Nucleus accumbens (tissue), 56 donors: ENCODE measurements at places on chromosomes 2 and 18.

DNA sequence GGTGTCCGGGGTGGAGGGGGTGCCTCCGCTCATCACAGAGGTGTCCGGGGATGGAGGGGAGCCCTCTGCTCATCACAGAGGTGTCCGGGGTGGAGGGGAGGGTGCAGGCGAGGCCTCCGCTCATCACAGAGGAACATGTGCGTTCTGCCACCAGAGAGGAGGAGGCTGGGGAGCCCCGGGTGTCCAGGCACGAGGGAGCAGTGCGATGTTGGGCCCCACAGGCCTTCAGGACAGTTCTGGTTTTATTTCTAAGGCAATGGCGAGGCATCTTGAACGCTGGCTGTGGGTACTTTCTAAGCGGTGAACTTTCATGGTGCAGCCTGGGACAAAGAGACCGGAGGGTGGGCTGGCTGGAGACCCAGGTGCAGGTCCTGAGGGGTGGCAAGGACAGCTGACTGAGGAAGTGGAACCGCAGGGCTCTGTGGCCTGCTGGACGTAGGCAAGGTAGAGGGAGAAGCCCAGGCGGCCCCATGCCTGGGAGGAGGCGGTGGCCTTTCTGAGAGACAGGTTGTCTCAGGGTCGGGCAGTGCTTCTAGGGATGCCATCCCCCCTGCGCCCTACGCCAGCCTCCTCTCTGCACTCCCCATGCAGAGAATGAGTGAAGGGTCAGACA is 196.6 kb upstream of the SALL3 start:
- DNase-seq, result no peak

- DNase-seq, result no peak
Observed at GRCh38 chr2:199336546-199336945, 121.2 kb downstream of the SATB2 start.

DNA sequence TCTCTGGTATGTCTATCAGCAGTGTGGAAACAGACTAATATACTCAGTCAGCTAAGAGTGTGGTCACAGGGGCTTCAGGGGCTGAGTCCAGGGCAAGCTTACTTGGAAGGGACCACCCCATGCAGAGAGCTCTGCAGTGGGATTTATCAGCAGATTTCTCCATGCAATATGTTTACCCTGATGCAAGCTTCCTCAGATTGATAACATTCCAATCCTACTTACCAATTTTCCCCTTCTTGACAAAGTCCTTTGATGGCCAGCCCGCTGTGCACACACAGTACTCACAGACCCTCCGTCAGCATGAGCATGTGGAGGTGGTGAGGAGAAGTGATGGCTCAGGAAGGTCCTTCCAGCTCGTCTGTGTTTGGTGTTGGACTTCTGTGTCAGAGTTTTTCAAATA is 51.8 kb downstream of the SH3RF3 start:
- no peak for DNase-seq

GRCh38 chr2:149314687-149315086 is 15.7 kb upstream of the LYPD6 start:
- no peak for DNase-seq

DNA sequence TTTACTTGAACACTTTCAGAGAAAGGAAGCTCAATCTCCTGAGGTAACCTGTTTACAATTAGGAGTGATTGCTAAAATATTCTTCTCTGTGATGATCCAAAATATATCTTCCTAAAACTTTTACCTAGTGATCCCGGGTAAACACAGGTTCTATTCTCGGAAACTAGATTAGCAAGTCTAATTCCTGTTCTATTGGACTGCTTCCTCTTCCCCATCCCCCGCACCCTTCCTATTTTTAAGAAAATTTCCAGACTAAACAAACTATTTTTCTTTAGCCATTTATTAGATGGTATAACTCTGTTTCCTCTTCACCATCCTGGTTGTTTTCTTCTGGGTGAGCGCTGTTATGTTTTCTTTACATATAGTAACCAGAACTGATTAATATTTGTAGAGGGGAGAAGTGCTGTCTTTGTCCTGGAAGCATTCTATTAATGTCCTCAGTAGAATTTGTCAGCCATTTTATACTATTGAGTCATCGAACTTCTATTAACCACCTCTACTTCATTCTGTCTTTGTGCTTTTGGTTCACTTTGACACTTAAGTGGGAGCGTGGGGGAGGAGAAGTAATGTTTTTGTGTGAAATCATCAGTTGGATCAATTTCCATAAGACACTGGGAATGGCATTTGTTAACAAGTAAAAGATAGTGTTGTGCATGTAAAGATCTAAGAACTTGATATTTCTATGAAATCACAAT is 31.8 kb downstream of the CREB1 start:
- DNase-seq, result no peak

DNA sequence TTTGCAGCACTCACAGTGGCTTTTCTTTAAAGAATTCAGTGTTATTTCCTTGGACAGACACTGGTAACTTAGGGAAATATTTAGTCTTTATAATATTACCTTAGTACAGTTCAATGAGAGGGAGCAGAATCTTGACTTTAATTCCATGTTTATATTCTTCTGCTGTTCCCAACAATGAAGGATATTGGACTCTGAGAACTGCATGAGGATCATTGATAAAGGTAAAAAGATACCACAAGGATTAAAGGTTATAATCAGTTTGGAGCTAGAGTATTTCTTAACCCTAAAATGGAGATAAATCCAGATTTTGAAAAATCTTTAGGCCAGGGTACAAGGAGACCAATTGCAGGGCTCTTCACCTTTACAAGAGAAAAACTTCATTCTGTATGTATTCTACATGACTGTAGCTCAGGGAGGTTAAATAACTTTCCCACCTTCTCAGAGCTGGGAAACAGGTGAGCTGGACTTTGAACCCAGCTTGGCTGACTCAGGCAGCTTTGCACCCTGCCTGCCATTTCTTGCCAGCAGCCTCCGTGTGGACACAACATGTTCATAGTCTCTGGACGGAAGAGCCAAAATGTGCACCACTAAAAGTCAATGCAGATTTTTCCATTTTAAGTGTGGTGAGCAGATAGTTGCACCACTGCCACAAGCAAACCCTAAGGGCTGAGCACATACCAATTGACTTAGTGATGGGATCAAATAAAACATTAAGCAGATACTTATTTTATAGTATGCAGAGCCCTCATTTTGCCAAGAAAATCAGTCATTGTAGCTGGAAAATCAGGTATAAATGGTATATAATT is 26.7 kb downstream of the UPP2 start:
- DNase-seq, result no peak

- no peak for DNase-seq
Observed at GRCh38 chr2:154240921-154241379, 369.2 kb downstream of the GALNT13 start.

DNA sequence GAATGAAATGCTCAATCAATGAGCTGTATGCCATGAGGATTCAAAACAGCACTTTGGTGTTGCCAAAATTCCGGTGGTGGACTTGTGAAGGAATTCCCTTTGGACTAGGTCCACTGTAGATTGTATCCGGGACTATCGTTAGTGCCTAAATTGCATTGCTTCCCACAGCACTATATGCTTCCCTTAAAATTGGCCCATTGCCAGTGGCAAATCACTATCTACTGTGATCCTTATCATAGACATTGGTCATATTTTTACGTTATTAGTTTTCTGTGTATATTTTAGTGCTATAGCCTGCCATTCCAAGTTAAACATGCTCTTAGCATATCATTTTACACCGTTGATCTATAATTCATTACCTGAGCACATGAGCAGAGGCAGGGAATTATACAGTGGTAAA is 1.7 kb downstream of the PJVK start:
- no peak for DNase-seq

GRCh38 chr2:98902209-98903063 is 33.6 kb downstream of the CRACDL start:
- DNase-seq, result no peak

DNA sequence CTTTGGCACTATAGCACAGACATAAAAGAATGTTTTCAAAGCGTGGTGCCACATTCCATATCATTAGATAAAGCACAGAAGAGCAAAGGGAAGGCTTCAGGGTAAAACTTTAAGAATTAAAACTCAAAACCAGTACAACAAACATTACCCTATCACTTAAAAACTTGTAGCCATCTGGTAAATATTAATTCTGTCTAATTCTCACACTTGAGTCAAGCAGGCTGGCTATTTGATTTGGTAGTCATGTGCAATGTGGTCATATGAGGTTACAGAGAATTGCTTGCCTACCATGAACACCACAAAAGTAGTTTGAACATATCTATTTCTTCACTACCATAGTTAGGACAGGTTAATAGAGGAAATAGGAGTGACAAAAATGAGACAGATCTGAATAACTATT is 244.9 kb downstream of the IRS1 start:
- no peak for DNase-seq

GRCh38 chr2:129778584-129778877 is 200.9 kb upstream of the RAB6C start:
- DNase-seq, result no peak

DNA sequence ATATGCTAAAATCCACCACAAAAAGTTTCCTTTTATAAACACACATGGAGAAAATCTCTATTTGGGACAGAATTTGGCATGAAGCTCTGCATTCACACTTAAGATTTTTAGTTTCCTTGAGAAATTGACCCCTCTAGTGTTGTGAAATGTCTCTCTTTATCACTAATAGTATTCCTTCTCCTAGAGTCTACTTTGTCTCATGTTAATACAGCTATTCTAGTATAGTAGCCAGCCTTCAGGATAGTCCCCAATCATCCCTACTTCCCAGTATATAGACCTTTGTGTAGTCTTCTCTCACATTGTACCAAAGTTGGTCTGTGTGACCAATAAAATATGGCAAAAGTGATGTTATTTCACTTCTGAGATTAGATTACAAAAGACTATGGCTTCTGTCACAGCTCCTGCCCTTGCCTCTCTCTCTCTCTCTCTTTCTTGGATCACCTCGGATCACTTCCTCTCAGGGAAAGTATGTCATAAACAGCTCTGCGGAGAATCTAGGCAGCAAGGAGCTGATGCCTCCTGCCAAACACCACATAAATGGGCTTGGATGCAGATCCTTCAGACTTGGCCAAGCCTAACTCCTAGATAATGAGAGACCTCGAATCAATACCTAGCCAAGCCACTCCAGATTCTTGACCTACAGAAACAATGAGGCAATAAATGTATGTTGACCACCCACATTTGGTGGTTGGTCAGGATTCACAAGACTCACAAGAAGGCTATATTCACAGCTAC is 59.7 kb upstream of the NABP1 start:
- DNase-seq, result no peak

- DNase-seq, result no peak
Observed at GRCh38 chr2:241035818-241036396, 37.5 kb downstream of the SNED1 start.

GRCh38 chr2:161077367-161078210 is 82.6 kb upstream of the TANK start:
- no peak for DNase-seq

- DNase-seq, result no peak
Observed at GRCh38 chr2:105812180-105813044, 67.7 kb downstream of the NCK2 start.

- no peak for DNase-seq
Observed at GRCh38 chr18:9319333-9319732, 15.2 kb upstream of the TWSG1 start.

DNA sequence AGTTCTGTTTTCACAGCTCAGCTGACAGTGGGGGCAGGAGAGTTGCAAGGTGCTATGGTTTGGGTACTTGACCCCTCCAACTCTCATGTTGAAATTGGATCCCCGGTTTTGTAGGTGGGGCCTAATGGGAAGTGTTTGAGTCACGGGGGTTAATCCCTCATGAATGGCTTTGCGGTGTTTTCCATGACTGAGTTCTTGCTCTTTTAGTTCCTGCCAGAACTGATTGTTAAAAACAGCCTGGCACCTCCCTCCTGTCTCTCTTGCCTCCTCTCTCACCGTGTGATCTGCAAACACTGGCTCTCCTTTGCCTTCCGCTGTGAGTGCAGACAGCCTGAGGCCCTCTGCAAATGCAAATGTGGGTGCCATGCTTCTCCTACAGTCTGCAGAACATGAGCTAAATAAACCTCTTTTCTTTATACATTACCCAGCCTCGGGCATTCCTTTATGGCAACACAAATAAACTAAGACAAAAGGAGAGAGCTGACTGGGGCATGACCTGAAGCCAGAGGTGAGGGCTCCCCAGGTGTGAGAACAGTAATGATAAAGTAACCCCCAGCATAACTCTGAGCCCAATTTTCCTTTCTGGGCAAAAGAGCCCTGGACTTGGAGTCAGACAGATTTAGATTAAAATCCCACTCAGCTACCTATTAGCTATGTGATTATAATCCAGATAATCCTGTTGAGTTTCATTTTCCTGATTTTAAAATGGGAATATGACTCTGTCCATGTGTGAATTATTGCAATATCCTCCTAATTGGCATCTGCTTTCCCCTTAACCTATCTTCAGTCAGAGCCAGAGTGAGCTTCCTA is 64.9 kb upstream of the CAPN13 start:
- DNase-seq, result no peak

GRCh38 chr2:20649976-20650375 is 922 bp downstream of the HS1BP3 start:
- no peak for DNase-seq

GRCh38 chr18:57243624-57244179 is 96.8 kb downstream of the BOD1L2 start:
- no peak for DNase-seq

DNA sequence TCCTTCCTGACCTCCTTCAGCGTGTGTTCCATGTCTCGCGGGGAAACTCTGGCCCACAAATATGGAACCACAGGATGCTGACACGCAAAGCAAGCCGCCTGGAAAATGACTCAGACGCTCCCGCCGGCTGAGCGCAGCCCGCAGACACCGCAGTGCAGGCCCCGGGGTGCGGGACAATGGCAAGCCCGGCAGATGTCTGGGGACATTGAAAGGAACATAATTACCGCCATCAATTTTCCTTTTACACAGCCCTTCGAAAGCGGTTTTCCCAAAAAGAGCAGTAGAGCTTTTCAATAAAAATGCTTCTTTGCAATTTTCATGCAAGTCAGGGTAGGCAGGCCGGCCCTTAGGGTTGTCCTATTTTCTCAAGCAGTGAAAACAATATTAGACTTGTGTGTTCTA is 159.2 kb upstream of the SH3BP4 start:
- DNase-seq, result peak; percentile 31

DNA sequence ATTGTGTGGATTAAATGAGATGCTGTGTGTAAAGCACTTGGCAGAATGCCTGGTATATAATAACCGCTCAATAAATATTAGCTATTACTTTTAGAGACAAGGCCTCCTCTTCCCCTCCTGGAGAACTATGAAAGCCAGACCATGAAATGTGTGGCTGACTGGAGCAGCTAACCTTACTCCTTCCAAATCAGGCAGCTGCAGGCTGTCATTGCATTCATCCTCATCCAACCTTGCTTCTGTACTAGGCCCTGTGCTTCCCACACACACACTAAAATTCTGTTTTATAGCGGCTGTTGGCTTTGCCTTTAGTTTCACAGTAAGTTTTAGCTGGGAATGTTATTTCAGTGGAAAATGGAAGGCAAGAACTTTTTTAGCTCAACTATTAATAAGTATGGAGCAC is 10.2 kb upstream of the SP9 start:
- DNase-seq, result no peak

GRCh38 chr2:226631187-226631586 is 168.4 kb downstream of the IRS1 start:
- no peak for DNase-seq

GRCh38 chr18:78740876-78741275 is 238.7 kb upstream of the SALL3 start:
- no peak for DNase-seq
